ENCODE measurements at places on chromosomes 6 and 20. TPM values are rescaled to one million over a fixed set of nuclear protein-coding genes. Genes with fewer than 3 reads are reported as not detected.

DNA sequence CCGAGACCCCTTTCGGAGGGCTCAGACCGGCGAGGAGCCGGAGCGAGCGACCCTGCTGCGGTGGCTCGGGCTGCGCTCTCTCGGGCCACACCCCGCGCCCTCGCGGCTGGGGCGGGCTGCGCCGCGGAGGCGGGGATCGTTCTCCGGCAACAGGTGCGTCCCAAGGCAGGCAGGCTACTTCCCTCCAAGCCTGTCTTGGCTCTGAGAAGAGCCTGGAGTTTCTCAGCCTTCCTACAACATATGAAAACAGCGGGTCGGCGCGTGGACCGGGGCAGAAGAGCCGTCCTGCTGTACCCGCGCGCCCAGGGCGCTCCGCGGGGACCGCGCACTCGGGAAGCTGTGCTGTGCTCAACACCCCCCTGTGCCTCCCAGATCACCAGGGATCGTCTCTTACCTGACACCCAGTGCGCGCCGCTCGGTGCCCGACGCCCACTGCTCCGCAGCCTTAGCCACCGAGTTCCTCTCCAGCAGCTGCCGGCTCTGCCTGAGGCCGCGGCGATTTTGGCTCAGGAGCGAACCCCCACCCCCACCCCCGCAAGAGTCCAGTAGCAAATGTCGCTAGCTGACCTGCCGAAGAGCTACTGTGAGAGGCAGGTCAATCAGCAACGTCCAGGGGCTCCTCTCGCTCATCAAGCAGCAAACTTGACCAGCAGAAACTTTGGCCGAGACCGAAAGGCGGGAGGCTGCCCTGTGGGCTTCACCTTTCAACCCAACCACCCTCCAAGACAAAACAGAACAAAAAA, 3.7 kb upstream of the OLIG3 start:
- DNase-seq: no peak

DNA sequence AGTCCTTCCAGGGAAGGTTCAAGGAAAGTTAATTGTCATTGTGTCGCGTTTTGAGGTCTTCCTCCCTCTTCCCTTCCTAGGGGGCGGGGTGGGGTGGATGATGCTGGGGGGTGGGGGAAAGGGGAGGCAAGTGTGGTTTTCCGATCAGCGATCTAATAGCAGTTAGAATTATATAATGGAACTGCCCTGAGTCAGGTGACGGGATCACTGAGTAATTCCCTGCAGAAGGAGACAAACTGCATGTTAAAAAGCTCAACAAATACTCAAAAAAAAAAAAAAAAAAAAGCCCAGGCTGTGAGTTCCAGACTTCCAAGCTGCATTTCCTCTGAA, 240.4 kb downstream of the PHACTR1 start:
- no peak for DNase-seq

- no peak for DNase-seq
Observed at GRCh38 chr20:48697845-48698491, 129.8 kb downstream of the PREX1 start.

- no peak for DNase-seq
Observed at GRCh38 chr6:146153040-146153758, 124.3 kb downstream of the GRM1 start.

GRCh38 chr6:18668994-18669393, 281.8 kb downstream of the RNF144B start:
- DNase-seq: no peak

GRCh38 chr20:2759143-2759542, 41.3 kb downstream of the CPXM1 start:
- no peak for DNase-seq

DNA sequence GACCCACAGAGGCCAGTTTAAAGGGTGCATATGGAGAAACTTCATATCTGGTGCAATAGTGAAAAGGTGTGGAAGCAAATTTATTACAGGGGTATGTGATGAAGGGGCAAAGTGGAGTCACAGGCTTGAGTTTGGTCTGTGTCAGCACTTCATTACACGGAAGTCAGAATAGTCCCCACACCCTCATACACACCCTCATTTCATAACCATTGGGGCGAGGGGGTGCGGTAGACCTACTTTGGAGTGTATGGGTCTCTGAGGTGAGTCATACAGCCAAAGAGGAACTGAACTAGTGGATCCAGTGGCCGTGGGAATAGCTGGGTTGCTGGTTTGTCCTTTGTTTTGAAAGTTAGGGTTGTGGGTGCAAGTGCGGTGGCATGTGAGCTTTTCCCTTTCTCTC, 3.3 kb downstream of the TM9SF4 start:
- no peak for DNase-seq

- DNase-seq: no peak
Observed at GRCh38 chr6:81722506-81723223, 29.8 kb downstream of the TENT5A start.

DNA sequence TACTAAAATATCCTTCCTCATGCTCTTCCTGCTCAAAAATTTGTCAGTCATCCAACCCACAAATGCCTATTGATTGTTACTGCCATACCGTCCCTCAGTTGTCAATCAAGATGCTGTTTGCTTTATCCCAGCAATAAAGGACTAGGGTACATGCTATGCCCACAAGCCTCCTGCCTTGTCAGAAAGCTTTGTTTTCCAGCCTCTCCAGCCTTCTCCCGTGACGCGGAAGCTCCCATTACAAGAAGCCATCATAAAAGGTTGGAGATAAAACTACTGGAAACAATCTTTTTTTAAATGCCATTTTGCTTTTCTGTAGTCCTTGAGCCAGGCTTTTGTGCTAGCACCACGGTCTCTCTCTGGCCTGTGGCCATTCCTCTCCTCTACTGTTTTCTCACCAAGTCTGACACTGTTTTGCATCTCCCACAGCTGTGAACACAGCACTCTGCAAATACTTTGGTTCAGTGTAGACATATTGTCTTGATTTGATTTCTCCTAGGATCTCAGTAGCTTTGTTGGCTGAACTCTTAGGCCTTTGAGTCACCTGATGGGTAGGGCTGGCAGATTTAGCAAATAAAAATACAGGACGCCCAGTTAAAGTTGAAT, 495.7 kb upstream of the JARID2 start:
- no peak for DNase-seq

DNA sequence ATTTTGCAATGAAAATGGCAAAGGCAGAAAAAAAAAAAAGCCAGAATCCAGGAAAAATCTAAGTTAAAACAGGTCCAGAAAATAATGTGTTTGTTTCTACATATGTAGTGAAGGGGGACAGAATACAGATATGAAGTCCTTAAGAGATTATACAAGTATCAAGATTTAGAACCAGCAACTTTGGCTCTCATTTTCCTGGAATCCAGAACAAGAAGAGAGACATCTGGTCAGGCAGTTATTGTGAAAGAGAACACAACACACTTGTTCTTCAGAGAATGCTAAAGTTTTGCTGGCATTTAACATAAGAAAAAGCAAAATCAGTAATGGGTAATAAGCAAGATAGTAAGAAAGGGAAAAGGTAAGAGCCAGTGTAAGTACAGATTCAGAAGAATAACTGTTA, 21.1 kb downstream of the BAG2 start:
- DNase-seq: no peak

- no peak for DNase-seq
Observed at GRCh38 chr6:79082304-79082703, 4.2 kb upstream of the PHIP start.

DNA sequence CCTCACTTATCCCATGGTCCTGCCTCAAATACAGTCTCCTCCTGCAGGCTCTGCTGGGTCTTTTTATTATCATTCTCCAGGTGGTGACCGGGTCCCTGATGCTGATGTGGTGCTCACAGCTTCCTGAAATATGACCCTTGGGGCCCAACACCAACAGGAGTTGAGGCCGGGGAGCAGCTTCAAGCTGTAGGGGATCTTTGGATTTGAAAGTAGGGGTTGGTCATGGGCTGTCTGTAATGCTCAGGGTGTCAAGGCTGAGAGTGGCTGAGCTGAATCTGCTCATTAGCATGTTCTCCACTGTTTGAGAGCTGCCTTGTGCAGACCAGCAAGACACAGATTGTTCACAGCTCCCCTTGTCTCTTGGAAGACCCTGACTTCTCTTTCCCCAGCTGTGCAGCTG, 35.5 kb downstream of the HLA-F start:
- DNase-seq: peak; percentile 46

- DNase-seq: no peak
Observed at GRCh38 chr20:54051068-54051467, 19.3 kb downstream of the BCAS1 start.

DNA sequence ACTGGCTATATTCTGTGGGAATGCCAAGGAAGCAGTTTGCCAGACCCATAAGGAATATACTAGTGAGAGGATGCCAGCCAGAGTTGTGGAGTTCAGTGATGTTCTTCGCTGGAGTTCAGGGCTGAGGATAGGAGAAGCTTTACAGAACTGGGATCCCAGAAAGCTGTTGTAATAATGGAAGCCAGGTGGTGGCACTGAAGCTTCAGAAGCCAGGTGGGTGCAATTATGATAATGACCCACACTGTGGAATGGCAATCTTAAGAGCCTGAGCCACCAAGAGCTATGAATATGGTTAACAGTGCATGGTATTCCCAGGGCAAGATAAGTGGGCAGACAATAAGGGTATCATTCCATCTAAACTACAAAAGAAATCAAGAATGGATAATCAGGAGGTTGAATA, 25.1 kb upstream of the ENPP1 start:
- DNase-seq: no peak

- DNase-seq: no peak
Observed at GRCh38 chr6:6730831-6731230, 142.3 kb downstream of the LY86 start.

GRCh38 chr6:166587631-166588413, 1.3 kb upstream of the RAMACL start:
- DNase-seq: no peak

DNA sequence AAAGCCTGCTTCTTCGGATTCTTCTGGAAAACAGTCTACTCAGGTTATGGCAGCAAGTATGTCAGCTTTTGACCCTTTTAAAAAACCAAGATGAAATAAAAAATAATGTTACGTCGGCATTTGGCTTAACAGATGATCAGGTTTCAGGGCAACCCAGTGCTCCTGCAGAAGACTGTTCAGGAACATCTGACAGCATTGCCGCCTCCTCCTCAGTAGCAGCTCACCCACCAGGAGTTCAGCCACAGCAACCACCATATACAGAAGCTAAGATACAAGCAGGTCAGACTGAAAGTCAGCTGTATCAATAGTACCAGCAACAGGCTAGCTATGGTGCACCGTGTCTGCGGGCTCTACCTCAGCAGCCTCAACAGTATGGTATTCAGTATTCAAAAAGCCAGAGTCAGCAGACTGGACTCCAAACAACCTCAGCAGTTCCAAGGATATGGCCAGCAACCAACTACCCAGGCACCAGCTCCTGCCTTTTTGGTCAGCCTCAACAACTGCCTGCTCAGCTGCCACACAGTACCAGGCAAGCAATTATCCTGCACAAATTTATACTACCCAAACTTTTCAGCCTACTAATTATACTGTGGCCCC, 51.9 kb downstream of the BTBD9 start:
- DNase-seq: no peak

GRCh38 chr6:132161283-132161682, 210.1 kb upstream of the CCN2 start:
- no peak for DNase-seq

- no peak for DNase-seq
Observed at GRCh38 chr20:33674294-33675135, at the start of gene NECAB3. Gene NECAB3 (minus strand): TSS chr20:33674428. CDS start chr20:33674352, 76 bp downstream.

- no peak for DNase-seq
Observed at GRCh38 chr6:109081026-109081425, 13.6 kb downstream of the SESN1 start.

Gene FHL5
- 21.4 TPM for total RNA-seq

Gene FRMD1
- total RNA-seq: not detected

Gene BCAS1
- total RNA-seq: 2.7 TPM

Gene SMOC2
- total RNA-seq: 22.1 TPM

Gene TM9SF4
- 32.2 TPM for total RNA-seq

Gene GSTA4
- 57.7 TPM for total RNA-seq

Gene RAMACL
- 2.2 TPM for total RNA-seq

Gene PPP1R18
- total RNA-seq: 42.5 TPM

Gene NMBR
- not detected for total RNA-seq
